ENCODE measurements at places on chromosomes 5 and 9.

DNA sequence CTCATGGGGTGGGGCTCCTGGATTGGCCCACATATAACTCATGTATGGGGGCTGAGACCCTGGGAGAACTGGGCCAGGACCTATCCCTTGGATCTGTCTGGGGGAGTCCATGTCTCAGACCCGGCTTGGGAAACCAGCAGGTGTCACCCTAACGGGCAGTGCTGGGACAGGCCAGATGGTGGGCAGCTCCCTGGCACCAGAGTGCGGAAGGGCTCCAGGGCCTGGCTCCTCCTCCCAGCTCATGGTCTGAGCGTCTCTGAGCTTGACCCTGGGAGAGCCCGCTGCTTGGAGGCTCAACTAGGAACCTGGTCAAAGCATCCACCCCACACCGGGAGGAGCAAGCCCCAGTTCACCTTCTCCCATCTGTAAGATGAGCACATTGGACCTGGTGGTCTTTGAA, 15.5 kb upstream of the NCS1 start:
- DNase-seq, result no peak

DNA sequence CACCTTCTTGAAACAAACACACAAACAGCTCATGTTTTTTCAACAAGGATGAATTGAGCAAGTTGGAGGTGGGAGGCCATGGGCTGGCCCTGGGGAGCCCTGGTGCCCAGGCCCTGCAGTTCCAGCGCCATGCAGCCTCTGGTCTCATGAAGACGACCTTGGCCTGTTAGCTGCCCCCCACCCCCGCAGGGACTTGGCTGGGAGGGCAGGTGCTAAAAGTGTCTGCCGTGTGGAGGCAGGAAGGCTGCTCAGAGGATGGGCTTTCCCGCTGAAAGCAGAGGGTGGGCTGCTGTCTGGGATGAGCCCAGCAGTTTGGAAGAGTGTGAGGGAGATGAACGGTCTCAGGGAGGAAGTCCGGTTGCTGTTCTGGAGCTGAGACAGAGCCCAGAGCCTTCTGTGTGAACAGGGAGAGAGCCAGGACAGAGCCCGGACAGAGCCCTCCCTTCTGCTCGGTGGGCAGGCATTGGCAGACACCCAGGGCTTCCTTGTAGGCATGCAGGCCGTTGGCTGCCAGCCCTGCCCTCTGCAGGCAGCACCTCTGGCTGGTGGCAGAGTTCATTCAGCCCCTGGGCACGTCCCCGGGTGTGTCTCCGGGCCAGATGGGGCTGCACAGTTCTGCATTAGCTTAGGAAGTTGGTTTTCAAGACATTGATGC, 18.7 kb downstream of the ROPN1L start:
- DNase-seq, result no peak

GRCh38 chr5:33227746-33228145, 213.0 kb upstream of the TARS1 start:
- no peak for DNase-seq

DNA sequence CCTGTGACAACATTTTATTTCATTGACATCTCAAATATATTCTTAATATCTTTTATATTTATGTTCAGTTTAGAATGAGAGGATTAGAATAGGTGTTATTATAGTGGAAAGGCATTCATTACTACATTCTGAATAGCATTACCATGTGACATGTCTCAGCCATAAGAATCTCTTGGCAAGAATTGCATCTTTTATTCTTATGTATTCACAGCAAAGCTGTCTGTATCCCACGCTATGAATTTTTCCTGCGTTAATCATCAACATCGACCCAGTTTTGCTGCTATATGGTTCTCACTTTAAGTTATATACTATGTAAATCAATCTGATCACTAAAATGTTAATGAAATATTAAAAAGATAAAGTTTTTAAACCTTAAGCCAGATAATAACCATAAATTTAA, 248.6 kb downstream of the TMEM232 start:
- DNase-seq, result no peak

- no peak for DNase-seq
Observed at GRCh38 chr9:135791431-135792267, 89.7 kb downstream of the KCNT1 start.

GRCh38 chr5:90983148-90983547, 400.0 kb downstream of the ARRDC3 start:
- DNase-seq, result peak; percentile 80

DNA sequence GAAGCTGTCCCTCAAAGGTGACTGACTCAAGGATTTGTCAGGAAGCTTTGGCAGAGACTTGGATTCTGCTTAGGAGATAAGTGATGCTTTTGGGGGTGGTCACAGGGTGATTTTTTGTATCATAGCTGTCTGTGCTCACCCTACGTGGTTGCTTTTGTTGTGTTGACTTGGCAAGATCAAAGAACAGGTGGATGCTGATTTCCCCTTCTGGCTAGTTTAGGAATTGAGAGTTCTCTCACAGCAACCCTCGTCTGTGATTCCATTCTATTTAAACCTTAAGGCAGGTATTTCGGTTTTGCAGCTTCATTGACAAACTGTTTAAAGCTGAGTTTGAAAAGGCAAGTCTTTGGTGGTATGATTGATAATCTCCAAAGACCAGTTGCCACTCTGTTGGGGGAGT, 27.2 kb downstream of the ARHGAP26 start:
- no peak for DNase-seq

GRCh38 chr5:117131876-117132275, 557.3 kb upstream of the SEMA6A start:
- DNase-seq, result no peak

DNA sequence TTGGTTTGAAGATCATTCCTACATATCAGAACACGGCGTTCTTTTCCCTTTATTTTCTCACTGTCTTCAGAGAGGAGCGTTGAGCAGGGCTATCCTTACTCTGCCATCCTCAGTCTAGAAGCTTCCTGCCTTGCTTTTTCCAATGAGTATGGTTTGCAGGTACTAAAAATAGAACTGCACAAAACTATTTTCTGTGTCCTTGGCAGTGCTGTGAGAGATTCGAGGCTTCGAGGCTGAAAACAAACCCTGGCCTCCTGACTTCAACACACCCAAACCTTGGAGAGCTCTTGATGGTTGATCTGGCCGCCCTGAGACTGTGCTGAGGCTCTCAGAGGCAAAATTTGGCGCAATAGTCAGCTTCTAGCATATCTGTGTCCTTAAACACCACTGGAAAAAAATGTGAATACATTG, 78.9 kb downstream of the GOLPH3 start:
- no peak for DNase-seq

DNA sequence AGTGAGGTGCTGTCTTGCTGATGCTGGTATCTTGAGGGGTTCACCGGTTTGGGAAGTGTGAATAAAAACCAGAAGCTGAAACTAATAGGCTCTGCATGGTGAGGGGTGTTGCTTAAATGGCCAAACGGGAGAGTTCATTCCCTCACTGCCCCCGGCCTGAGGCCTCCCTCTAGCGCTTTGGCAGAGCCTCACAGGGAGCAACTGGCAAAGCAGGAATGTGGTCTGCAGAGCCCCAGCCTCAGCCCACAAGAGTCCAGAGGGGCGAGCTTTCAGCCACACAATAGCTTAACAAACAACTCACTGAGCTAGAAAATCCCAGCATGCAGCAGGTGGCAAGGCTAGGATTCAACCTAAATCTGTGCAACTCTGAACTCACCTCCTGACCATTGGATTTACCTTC, 234.8 kb downstream of the MED10 start:
- no peak for DNase-seq

GRCh38 chr9:128992995-128993394, 35.1 kb downstream of the SH3GLB2 start:
- no peak for DNase-seq

- DNase-seq, result no peak
Observed at GRCh38 chr5:102611312-102611711, 112.5 kb upstream of the SLCO6A1 start.

DNA sequence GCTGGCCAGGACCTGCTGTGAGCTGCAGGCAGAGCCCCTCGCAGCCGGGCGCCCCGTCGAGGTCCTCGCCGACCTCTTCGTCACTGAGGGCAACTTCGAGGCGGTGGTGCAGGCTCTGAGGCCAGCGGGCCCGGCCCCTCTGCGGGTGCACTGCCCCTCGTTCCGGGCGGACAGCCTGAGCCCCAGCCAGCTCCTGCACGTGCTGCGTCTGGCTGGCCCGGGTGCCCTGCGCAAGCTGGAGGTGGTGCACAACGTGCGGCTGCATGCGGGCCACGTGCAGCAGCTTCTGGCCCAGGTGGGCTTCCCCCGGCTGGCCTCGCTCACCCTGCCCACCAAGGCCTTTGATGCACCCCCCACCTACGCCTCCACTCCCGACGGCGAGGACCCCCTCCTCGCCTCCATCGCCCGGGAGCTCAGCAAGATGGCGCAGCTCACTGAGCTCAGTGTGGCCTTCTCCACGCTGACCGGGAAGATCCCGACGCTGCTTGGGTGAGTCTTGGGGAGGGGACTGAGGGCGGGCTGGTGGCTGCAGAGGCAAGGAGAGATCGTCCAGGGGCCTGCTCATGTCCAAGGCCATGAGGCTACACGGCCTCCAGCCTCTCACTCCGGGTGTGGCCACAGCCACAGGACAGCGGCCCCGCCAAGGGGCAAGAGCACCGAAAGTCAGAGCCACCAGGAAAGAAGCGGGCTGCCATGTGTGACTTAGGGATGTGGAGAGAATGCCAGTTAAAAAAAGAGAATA, 825 bp downstream of the LRRC14B start:
- DNase-seq, result no peak

GRCh38 chr9:22039258-22039657, 30.2 kb upstream of the CDKN2B start:
- DNase-seq, result no peak

- DNase-seq, result no peak
Observed at GRCh38 chr9:3479514-3480352, 46.1 kb downstream of the RFX3 start.

Data from kidney glomerular epithelial cell (primary cell).